Fibroblast of the conjunctiva (primary cell): ENCODE measurements at places on chromosomes 1 and 21.

DNA sequence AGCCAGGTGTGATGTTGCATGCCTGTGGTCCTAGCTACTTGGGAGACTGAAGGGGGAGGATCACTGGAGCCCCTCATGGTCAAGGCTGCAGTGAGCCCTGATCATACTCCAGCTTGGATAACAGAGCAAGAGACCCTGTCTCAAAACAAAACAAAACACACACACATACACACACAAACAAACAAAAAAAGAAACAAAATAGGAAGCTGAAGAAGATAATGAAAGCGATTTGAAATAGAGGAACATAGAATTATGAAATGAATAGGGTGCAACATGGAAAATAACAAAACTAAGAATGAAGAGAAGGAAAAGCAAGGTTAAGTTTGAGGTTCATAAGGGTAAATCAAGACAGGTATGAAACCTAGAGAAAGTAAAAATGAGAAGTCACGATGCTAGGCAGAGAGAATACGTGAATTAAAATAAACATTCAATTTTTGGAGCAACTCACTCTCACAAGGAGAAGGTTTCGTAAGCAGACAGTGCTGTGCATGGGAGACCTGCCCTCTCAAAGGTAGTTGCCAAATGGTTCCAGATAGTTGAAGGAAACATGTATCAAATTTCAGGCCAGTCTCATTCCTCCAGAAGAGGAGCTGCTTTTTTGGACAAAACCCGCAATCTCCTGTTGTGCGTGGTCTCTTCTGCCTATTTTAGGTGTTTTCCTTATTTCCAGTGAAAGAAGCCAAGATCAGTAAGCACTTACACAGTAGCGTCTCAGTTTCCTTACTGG is 3.3 kb downstream of the CD46 start:
- DNase-seq: no peak

- DNase-seq: no peak
Measured at GRCh38 chr1:183877053-183877720, 72.3 kb downstream of the RGL1 start.

- DNase-seq: no peak
Measured at GRCh38 chr1:58155418-58156123, 391.0 kb downstream of the OMA1 start.

DNA sequence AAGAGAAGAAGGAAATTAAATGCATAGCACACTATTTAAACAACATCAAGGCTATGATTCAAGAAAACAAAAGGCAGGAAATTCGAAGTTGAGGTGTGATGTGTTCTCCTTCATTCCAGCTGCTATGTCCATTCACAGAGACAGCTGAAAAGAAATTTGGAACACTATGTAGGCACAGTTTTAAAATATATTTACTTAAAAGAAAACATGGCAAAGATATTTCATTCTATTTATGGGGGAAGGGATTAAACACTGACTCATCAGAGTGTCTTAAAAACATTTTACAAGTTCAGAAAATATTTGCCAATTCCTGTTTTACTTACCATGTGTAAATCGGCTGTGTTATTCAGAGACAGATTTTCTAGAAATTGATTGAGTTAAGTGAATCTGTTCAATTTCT is 39.4 kb upstream of the NGF start:
- peak; percentile 14 for DNase-seq

DNA sequence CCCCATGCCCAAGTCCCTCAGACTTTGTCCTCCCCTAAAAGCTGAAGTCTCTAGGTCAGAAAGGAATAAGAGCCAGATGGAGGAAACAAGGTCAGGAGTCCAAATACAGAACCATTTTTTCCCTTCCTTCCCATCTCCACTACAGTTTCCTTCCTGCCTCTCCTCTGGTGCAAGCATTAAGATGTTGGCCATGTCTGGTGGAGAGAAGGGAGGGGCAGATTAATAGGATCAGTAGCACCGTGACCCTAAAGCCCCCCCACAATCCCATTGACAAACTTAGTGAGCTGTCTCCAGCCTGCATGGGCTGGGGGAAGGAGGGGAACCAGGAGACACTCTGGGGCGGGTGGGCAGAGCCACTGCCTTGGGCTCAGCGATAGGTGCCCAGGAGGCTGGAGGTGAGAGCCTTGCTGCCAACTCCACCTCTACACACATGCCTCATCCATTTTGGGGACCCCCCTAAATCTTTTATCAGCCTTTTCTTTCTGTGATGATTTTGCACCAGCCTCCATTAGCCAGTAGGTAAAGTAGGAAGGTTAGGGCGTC is 59.8 kb downstream of the RHBG start:
- no peak for DNase-seq

DNA sequence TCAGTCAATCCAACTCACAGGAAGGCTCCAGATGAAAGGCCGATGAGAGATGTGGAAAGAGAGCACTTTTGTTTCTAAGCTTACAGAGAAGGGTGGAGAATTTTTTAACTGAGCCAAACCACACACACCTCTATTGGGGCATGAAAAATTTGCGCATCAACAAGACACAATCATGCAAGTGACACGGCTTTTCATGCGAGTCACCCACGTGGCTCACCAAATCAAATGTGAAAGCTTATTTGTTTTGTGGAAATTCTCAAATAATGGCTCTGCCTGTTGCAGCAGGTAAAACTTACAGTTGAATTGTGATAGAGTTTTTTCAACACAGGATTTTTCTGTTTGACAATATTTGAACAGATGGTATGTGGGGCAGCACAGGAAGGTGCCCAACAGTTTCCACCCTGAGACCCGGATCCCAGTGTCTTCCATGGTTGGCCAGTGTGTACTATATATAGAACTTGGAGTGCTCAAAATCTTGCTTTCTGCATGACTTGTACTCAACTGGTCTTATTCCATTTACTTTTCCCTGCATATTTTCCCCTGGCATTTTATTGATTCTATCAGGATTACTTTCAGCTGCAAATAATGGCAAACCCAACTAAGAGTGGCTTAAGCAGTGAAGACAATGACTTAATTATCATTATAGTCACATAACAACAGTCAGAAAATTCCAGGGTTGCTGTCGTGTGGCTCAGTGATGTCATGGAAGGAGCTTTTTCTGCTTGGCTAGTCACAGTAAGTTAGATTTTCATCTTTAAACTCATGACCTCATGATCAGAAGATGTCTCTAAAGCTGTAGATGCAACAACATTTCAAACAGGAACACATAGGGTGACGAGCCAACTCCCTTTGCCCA is 90.6 kb upstream of the SIM2 start:
- DNase-seq: no peak

- DNase-seq: no peak
Measured at GRCh38 chr1:106398391-106398790, 658.1 kb upstream of the PRMT6 start.

DNA sequence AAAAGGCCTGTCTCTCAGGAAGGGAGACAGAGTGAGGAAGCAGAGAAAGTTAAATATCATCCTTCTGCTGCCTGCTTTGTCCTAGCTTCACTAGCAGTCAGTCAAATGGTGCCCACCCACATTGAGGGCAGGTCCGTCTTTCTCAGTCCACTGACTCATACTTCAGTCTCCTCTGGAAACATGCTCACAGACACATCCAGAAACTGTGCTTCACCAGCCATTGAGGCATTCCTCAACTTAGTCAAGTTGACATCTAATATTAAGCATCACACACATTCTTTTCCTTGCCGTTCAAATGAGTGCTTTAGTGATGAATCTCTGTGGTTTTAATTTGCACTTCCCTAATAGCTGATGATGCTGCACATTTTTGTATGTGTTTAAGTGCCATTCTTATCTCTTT is 777.8 kb upstream of the PRMT6 start:
- DNase-seq: no peak

GRCh38 chr1:232578651-232579195 is 51.2 kb downstream of the SIPA1L2 start:
- no peak for DNase-seq

- DNase-seq: no peak
Measured at GRCh38 chr1:241221319-241221718, 135.7 kb downstream of the RGS7 start.

GRCh38 chr1:182634306-182635072 is 30.3 kb upstream of the RGS16 start:
- DNase-seq: no peak

- no peak for DNase-seq
Measured at GRCh38 chr1:199948587-199949280, 78.8 kb upstream of the NR5A2 start.

DNA sequence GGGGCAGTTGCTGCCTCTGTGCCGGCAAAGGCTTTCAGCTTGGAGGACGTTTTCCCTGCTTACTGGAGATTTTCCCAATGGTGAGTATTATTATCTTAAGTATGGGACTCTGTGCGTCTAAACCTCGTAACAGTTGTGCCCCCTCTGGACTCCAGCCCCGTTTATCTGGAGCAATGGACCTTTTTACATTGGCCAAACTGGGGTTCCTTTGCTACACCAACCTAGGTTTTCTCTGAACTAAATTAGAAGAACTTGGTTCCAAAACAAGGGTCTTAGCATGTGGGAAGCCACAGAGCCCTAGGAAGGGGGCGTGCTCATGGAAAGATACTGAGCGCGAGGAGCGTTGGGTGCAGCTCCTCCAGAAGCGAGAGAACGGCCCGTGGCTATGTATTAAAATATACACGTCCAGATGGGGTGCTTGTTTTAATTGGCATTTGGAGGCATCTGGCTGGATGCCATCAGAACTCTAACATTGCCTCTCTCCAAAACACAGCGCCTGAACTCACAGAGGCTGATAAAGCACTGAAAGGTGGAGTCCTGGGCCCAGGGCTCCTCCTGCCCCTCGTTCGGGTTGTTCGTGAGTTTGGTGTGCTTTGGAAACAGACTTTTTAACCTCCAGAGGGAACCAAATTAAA is 28.4 kb downstream of the POFUT2 start:
- DNase-seq: no peak

GRCh38 chr1:183194527-183195141 is 8.6 kb downstream of the LAMC2 start:
- no peak for DNase-seq

GRCh38 chr1:39098546-39099250 is 72.5 kb downstream of the NDUFS5 start:
- peak; percentile 95 for DNase-seq

DNA sequence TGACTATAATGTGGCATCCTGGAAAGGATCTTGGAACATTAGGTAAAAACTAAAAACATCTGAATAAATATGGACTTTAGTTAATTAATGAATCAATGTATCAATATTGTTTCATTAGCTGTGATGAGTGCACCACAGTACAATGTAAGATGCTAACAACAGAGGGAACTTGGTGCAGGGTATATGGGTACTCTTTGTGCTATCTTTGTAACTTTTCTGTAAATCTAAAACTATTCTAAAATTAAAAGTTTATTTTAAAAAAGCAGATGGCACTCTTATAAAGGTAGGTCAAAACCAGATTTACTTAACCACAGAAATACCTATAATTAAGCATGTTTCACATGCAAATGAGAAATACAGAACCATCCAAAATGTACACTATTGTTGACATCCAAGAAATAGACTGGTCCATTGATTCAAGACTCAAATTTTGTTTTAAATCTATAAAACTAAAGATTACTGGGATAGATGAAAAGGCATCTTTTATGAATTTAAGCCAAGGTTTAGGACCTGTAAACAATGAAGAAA is 38.4 kb downstream of the ACBD3 start:
- no peak for DNase-seq

DNA sequence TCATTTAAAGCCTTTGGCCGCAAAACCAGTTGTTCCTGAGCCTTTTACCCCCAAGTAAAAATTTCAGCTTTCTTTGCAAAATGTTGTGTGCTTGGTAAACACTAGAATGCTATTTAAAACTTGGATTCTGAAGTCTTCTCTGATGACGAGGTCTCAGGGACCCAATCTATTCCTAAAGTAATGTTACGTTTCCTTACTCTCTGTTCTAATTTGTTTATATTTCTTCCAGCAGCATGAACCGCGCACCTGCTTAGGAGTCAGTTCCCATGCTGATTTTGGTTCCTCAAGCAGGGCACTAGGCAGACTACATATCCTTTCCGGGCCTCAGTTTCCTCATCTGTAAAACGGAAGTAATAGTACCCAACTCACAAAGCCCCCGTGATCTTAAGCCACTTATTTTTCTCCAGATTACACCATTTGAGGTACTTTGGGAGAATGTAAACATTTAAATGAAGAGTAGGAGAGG is 969 bp upstream of the ALDH4A1 start:
- no peak for DNase-seq

DNA sequence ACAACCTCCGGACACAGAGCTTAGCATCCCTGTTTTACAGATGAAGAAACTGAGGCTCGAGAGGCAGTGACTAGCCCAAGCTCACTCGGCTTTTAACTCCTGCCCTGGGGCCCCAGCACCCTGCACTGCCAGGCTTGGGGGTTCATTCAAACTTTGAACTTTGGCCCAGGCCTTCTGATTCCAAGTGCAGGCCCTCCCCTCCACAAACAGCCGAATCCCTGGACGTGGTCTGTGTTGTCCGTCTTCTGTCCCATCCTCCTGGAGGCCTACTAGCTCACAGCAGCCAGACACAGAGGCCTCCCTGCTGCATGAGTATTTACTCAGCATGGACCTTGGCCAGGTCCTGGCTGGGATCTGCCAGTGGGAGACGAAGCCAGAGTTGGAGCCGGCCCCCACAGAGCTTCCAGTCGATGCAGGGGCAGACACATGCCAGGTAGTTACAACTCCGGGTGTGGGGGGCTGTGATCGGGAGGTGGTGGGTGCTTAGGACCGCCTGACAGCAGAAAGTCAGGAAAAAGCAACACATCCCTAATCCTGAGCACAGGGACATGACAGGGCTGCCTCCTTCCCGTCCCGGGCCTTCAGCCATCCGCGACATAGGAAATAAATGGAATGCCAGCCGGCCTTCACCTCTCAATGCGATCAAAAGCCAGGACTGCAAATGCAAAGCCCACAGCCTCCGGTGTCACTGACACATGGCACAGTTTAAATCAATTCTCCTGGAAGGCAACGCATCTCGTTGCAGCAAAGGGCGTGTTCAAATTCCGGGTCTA is 7.4 kb downstream of the IFFO2 start:
- peak; percentile 33 for DNase-seq

DNA sequence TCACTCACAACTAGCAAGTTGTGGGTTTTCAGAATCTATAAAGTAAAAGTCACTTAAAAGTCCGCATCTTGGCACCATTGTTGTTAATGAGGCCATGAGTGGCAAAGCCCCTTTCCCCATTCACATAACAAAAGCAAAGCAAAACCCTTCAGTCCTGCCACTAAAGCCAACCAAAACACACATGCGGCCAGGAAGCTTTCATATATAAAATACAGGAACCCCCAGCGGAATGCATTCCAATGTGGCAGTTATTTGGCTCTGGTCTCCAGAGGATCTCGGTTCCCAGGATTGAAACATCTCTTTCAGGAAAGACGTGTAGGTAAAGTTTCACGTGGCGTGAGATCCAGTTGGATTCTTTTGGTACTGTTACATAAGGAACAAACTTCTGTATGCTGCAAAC is 2.5 kb upstream of the LBR start:
- DNase-seq: no peak

- no peak for DNase-seq
Measured at GRCh38 chr1:116538544-116538943, 32.3 kb downstream of the CD58 start.

- no peak for DNase-seq
Measured at GRCh38 chr1:39001516-39002421, 10.7 kb downstream of the AKIRIN1 start.

- no peak for DNase-seq
Measured at GRCh38 chr21:14863745-14864210, 201.0 kb downstream of the NRIP1 start.

GRCh38 chr1:82179131-82179530 is 378.4 kb downstream of the ADGRL2 start:
- DNase-seq: no peak

- no peak for DNase-seq
Measured at GRCh38 chr1:9292361-9293240, at the start of gene SPSB1. Gene SPSB1 (plus strand): TSS chr1:9292894. CDS start chr1:9355892, 62,998 bp downstream.
